Activated T-cell treated with anti-CD3 and anti-CD28 coated beads, Interleukin-2, amount 50 U/mL, for 72 hours (primary cell): ENCODE measurements at places on chromosomes 3 and 15. TPM values are rescaled to one million over a fixed set of nuclear protein-coding genes. Genes with fewer than 3 reads are reported as not detected.

DNA sequence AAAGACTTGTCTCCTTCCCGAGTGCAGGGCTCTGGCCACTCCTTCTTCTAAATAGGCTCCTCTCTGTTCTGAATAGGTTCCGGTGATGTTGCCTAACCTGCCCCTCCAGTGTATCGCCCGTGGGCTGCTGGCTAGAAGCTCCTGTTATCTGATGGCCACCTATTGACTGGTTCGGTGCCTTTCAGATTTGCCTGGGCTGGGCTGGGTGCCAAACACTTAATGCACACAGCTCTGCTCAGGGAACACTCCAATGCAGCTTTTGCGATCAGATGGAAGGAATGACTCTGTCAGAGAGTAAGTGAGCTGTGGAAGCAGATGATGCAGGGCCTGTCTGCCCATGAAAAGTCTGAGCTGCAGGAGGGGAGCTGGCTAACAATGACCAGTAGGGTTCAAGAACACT lies 112.9 kb downstream of the CORO2B start:
- peaks cover 8% of the 10 kb centered on the region for H3K4me1 ChIP-seq
- no peak for DNase-seq
- H3K27ac ChIP-seq, result no peak overlapping the region
- H3K36me3 ChIP-seq, result no peaks in the 10 kb centered on the region

DNA sequence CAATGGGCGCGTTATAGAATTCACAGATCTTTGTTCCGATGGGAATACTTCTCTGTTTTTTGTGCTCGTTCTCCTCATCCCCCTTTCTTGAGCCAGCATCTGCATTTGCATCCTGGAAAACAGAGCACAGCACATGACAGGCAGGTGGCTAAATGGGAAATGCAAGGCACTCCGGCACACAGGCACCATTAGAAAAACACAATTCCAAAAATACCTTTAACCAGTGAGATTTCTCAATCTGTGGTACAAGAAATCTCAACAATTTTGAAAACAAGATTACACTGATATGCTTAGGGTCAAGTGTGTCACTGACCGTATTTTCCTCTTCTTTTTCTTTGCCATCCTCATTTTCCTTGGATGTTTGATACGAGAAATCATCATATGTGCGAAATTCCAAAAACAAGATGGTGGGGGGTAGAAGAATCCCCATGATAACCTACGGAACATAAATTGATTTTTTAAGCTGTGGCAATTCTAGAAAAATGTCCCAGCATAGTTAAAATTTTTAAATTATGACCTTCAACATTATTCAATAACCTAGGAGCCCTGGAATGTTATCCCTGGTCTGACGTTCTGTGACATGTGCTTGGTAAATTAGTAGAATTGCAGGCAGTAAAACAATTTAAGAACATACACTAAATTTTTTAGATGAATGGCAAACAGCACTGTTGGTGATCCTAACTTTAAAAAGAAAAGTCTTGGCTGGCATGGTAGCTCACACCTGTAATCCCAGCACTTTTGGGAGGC lies 46.5 kb upstream of the MTMR10 start:
- DNase-seq, result no peak
- H3K27ac ChIP-seq, result no peak overlapping the region
- H3K4me3 ChIP-seq, result no peak overlapping the region
- H3K27me3 ChIP-seq, result no peaks in the 10 kb centered on the region
- no peaks in the 10 kb centered on the region for H3K36me3 ChIP-seq

RAB43 gene
- 95.5 TPM for total RNA-seq

- peak overlapping the region; percentile 65 for H3K4me3 ChIP-seq
- H3K36me3 ChIP-seq, result no peaks in the 10 kb centered on the region
- DNase-seq, result peak; percentile 10
Observed at GRCh38 chr15:31080591-31081014, 20.9 kb downstream of the TRPM1 start.

DNA sequence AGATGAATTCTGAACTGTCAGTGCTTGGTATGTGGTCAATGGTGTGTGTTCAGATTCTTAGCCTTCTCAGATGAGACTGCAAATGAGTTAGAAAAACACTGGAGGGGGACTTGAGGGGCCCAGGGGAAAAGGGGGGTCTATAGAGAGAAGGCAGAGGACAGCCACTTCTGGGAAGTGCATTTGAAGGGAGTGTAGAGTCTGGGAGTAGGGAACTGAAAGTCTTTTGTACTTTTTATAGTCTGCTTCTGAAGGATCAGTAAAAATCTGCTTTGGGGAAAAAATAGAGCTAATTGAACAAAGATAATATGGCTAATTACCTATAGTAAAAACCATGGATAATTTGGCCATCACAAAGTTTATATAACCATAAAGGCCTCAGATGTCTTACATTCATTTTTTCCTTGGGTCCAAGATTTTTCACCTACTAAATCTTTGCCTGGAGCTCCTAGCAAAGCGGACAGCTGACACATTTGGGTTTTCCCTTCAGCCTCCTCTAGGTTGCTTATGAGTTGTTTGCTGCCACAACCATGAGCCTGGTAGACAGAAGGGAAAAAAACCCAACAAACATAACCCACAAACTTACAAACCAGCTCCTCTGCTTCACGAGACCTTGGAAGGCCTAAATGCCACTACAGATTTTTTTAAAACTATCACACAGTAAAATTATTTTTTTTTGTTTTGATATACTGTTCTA lies 48.8 kb downstream of the CD86 start:
- no peaks in the 10 kb centered on the region for H3K4me1 ChIP-seq
- H3K36me3 ChIP-seq, result no peaks in the 10 kb centered on the region
- H3K27me3 ChIP-seq, result no peaks in the 10 kb centered on the region

PLCH1 gene
- total RNA-seq, result 0.14 TPM

DNA sequence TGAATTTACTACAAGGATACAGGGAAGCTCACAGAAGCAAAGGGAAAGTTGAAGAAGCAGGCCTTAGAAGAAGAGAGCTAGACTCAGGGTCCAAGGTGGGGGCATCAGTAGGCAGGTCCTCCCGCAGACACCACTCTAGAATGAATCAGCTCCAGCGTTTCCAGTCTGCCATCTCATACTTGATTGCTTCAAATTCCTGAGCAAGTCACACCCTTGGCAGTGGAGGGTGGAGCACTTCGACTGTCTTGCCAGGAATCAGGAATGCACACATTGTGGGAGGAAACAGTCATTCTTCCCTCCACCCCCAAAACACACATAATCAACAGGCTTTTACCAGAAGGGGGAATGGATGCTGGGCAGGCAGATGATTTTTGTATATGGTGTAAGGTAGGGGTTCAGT lies 78.5 kb downstream of the CHCHD6 start:
- no peak for DNase-seq
- H3K27me3 ChIP-seq, result no peaks in the 10 kb centered on the region
- H3K36me3 ChIP-seq, result peaks cover 2% of the 10 kb centered on the region
- no peak overlapping the region for H3K27ac ChIP-seq
- H3K4me1 ChIP-seq, result no peaks in the 10 kb centered on the region
- no peak overlapping the region for H3K4me3 ChIP-seq

GRCh38 chr15:47398594-47398993 lies 318.7 kb upstream of the SEMA6D start:
- H3K36me3 ChIP-seq, result no peaks in the 10 kb centered on the region
- no peak for DNase-seq
- no peak overlapping the region for H3K27ac ChIP-seq
- H3K4me1 ChIP-seq, result no peaks in the 10 kb centered on the region
- H3K4me3 ChIP-seq, result no peak overlapping the region

RTP4 gene
- total RNA-seq, result 2.8 TPM

TMC3 gene
- not detected for total RNA-seq

GRCh38 chr3:55683666-55684270 lies 196.7 kb upstream of the WNT5A start:
- no peak overlapping the region for H3K27ac ChIP-seq
- H3K27me3 ChIP-seq, result no peaks in the 10 kb centered on the region
- DNase-seq, result no peak
- H3K4me3 ChIP-seq, result no peak overlapping the region

ZSCAN29 gene
- total RNA-seq, result 42.0 TPM

TCAIM gene
- total RNA-seq, result 23.4 TPM

- H3K4me3 ChIP-seq, result no peak overlapping the region
- H3K36me3 ChIP-seq, result no peaks in the 10 kb centered on the region
- DNase-seq, result no peak
- H3K27me3 ChIP-seq, result no peaks in the 10 kb centered on the region
- no peaks in the 10 kb centered on the region for H3K4me1 ChIP-seq
Observed at GRCh38 chr15:45147606-45148005, 17.8 kb downstream of the DUOX1 start.

GRCh38 chr3:12963231-12963896 lies 109.9 kb downstream of the IQSEC1 start:
- peak; percentile 31 for DNase-seq
- H3K27ac ChIP-seq, result peak overlapping the region; percentile 57
- no peaks in the 10 kb centered on the region for H3K27me3 ChIP-seq
- H3K4me3 ChIP-seq, result peak overlapping the region; percentile 60
- peaks cover 5% of the 10 kb centered on the region for H3K36me3 ChIP-seq

- no peaks in the 10 kb centered on the region for H3K36me3 ChIP-seq
- no peak for DNase-seq
- no peaks in the 10 kb centered on the region for H3K4me1 ChIP-seq
- H3K27me3 ChIP-seq, result peaks cover 22% of the 10 kb centered on the region
- H3K4me3 ChIP-seq, result no peak overlapping the region
Observed at GRCh38 chr15:86915811-86916331, 836.2 kb downstream of the AGBL1 start.

RBPMS2 gene
- 0.14 TPM for total RNA-seq

DNA sequence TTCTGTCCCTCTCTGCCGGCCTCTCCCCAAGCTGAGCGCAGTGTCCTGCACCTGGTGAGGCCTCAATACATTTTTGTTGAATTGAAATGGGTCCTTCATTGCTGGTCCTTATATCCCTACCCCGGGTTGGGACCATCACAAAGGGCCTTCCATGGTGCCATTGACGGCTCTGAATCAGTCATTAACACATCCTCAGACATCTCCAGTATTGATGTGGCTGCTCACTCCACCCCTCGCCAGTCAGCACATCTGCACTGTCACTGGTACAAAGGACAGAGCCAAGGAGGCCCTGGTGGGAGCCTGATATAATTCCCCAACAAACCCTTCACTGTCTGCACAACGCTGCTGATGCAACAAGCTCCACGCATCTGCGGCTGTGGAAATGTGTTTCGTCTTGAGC lies 191.6 kb upstream of the TOPAZ1 start:
- H3K27ac ChIP-seq, result no peak overlapping the region
- H3K4me3 ChIP-seq, result no peak overlapping the region
- peaks cover 12% of the 10 kb centered on the region for H3K4me1 ChIP-seq

DNA sequence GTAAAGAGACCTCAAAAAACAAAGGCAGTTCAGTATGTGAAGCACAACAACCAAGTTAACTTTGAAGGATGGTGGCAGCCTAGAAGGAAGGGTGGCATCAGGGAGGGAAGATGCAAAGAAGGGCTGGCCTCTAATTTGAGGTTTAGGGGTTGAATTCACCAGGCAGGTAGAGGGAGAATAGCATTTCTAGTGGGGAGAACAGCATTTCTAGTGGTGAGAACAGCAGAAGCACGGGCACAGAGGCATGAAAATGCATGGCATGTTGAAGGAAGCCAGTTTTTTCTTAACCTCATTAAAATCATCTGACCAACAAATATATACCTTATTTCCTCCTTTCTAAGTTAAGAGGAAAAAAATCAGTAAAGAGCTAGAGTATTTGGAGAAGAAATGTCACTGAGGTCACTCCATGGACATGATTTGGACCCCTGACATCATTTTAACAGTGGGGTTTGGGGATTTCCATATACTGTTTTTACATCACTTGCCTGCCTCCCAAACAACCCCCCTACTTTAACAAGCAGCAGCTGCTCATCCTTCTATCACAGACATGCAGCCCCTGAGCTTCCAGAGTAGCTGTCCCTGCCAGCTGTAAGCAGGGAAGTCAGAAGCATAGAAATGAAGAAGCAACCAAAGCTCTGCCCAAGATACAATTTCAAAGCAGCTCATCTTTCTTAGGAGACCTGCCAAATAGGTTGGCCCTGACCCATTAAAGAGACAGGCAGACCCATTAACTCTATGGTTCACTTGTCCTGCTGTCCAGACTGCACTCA lies 2.4 kb upstream of the POPDC2 start:
- peaks cover 3% of the 10 kb centered on the region for H3K36me3 ChIP-seq
- H3K27me3 ChIP-seq, result no peaks in the 10 kb centered on the region

DNA sequence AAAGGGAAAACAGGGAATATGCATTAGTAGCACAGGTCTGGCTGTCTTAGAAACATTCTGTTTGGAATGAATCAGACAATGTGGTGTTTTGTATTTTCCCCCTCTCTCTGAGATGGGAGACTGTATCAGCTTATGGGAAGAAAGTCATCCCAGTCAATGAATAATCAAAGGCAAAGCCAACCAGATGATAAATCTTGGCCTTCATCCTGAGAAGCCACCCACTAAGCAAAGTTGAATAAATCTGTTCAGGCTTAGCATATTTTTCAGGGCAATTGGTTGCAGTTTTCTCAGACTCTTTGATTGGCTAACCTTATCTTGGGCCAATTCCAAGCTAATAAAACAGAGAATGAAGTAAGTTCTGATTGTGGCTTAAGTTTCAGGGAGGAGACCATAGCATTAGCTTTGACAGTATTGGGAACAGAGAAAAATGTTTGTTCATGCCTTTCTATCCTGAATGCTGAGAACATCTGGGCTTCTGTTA lies 63.6 kb upstream of the ARL8B start:
- H3K36me3 ChIP-seq, result no peaks in the 10 kb centered on the region
- no peak overlapping the region for H3K4me3 ChIP-seq
- no peak for DNase-seq
- peaks cover 35% of the 10 kb centered on the region for H3K27me3 ChIP-seq
- no peak overlapping the region for H3K27ac ChIP-seq
- peaks cover 49% of the 10 kb centered on the region for H3K4me1 ChIP-seq

GRCh38 chr15:66925721-66926120 lies 139.7 kb upstream of the SMAD3 start:
- DNase-seq, result no peak
- no peak overlapping the region for H3K4me3 ChIP-seq
- peaks cover 12% of the 10 kb centered on the region for H3K27me3 ChIP-seq

DNA sequence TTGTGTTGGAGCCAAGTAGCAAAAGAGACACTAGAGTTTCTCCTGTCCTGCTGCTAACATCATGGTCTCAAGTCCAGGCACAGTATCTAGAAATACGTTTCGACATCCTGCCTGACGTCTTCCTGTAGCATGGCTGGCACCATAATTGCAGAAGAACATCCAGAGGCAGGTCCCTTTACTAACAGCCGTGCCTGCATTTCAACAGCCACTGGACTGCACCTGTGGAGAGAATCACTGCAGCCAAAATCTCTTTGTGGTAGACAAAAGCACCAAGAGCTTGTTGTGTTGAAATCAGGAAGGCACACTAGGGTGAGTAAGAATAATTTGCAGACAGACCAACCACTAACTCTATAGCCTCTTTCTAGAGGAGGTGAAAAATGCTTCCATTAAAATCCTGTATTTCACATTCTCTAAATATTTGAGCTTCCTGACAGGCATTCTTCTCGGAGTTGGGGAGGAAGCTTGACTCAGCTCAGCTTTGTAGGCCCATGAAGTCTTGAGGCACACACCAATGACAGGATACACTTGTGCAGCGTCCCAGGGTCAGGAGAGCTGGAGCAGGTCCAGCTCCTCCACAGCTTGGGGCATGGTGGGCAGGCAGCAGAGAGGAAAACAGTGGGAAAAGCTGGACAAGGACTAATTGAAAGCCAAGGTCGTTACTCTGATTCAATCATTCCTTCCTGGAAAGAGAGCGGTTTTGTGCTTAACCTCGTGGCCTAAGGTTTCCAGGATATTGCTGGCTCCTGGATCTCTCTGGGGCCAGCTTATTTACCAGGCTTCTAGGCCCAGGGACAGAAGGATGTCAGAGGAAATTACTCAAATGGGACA lies 244.9 kb downstream of the FAM43A start:
- H3K4me3 ChIP-seq, result no peak overlapping the region
- DNase-seq, result no peak
- no peaks in the 10 kb centered on the region for H3K4me1 ChIP-seq

- H3K4me3 ChIP-seq, result no peak overlapping the region
- no peaks in the 10 kb centered on the region for H3K36me3 ChIP-seq
- no peak for DNase-seq
- no peak overlapping the region for H3K27ac ChIP-seq
- peaks cover 21% of the 10 kb centered on the region for H3K4me1 ChIP-seq
Observed at GRCh38 chr15:40314723-40315276, 7.1 kb upstream of the PLCB2 start.
